ENCODE measurements at places on chromosomes 6 and 20. TPM values are rescaled to one million over a fixed set of nuclear protein-coding genes. Genes with fewer than 3 reads are reported as not detected.

Gene LINC00237
- total RNA-seq, result not detected

Gene BPIFB2
- not detected for total RNA-seq

Gene GRM1
- not detected for total RNA-seq

Gene ACTL10
- 5.5 TPM for total RNA-seq

DNA sequence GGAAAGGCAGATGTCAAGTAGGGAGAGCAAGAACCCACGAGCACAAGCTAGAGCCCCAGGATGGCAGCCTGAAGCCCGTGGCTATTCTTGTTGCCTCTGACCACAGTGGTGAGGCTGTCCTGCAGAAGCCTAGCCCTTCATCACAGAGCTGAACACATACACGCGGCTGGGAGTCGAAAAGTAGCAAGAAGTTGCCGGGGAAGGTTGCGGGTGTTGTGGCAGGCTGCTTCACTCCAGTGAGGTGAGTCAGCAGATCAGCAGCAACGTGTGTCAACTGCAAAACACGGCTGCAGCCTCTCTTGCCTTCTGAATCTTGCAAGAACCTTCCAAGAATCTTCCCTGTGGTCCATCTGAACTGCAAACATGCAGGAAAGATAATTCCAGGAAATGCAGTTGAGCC lies 10.6 kb upstream of the STX16 start:
- no peaks in the 10 kb centered on the region for H3K4me1 ChIP-seq
- H3K36me3 ChIP-seq, result no peaks in the 10 kb centered on the region
- H3K4me3 ChIP-seq, result no peak overlapping the region
- H3K27ac ChIP-seq, result no peak overlapping the region
- H3K27me3 ChIP-seq, result peaks cover 3% of the 10 kb centered on the region
- DNase-seq, result no peak

GRCh38 chr20:23095499-23095898 lies 9.4 kb upstream of the CD93 start:
- no peak overlapping the region for H3K27ac ChIP-seq
- H3K4me1 ChIP-seq, result no peaks in the 10 kb centered on the region
- H3K36me3 ChIP-seq, result no peaks in the 10 kb centered on the region

DNA sequence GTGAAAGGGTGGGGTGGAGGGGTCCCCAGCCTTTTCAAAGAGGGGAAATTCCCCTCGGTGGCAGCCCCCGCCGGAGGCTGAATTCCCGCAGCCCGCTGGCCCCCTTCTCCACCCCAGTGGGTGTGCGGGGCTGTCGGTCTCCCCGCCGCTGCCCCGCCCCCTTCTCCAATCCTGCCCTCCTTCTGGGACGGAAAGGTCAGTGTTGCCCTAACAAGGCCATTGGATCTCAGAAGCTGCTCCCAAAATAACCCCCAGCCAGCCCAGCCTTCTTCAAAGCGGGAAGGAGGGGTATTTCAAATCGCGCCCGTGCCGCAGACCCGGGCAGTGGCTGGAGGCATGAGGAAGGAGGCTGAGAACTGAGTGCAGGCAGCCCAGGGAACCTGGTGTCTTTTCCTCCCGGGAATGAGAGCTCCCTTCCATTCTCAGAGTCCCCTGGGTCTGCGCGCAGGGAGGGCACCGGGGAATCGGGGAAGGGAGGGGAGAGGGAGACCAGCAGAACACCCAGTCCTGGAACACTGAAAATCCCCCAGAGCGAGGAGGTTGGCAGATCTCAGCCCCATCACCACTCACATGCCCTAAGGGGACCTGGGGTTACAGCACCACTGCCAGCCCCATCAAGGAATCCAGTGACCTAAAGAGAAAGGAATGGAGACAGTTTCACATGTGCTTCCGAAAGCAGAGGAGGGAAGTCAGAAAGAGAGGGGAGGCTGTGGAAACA lies at the start of gene JPH2:
Gene JPH2 (minus strand): TSS at position 135 of the 718 bp plus-strand sequence. CDS start 483 bp downstream, outside the sequence.
- H3K4me3 ChIP-seq, result no peak within 1 kb of the TSS
- H3K36me3 ChIP-seq, result no peaks in the 10 kb centered on the region
- H3K4me1 ChIP-seq, result no peaks in the 10 kb centered on the region

DNA sequence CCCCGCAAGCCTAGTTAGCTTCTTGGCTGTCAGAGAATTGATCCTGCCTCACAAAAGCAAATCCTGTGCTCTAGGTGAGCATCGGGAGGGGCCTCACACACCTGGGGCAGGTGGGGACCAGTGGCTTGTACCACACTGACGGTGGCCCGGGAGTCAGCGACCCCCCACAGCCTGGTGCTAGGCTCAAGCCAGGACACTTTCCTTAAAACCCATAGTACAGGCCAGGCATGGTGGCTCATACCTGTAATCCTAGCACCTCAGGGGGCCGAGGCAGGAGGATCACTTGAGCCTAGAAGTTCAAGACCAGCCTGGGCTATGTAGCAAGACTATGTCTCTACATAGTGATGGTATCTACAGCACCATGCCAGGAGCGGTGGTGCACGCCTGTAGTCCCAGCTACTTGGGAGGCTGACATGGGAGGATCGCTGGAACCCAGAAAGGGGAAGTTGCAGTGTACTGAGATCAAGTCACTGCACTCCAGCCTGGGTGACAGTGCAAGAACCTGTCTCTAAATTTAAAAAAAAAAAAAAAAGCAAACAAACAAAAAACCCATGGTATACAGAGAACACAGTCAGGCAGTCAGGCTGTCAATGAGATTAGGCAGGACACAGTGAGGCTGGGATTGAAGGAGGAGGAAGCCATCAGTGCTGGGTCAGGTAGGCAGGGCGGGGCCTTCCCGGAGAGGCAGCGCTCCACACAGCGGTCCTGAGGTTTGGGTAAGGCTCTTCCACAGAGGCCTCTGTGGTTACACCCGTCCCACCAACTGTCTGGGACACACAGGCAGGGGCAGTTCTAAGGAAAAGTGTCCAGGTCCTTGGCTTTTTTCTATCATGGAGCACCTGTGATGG lies 41.3 kb downstream of the SYNJ2 start:
- no peaks in the 10 kb centered on the region for H3K27me3 ChIP-seq
- peaks cover 38% of the 10 kb centered on the region for H3K4me1 ChIP-seq
- H3K36me3 ChIP-seq, result peaks cover 17% of the 10 kb centered on the region
- no peak overlapping the region for H3K27ac ChIP-seq
- DNase-seq, result no peak
- no peak overlapping the region for H3K4me3 ChIP-seq

All from CD4-positive, alpha-beta memory T cell (primary cell).